Thoracic aorta (tissue), 2 donors: ENCODE measurements at places on chromosomes 2 and 18. TPM values are rescaled to one million over a fixed set of nuclear protein-coding genes. Genes with fewer than 3 reads are reported as not detected.

The FOXI3 gene
- total RNA-seq = not detected

The ADRA2B gene
- total RNA-seq = 4.5 TPM

DNA sequence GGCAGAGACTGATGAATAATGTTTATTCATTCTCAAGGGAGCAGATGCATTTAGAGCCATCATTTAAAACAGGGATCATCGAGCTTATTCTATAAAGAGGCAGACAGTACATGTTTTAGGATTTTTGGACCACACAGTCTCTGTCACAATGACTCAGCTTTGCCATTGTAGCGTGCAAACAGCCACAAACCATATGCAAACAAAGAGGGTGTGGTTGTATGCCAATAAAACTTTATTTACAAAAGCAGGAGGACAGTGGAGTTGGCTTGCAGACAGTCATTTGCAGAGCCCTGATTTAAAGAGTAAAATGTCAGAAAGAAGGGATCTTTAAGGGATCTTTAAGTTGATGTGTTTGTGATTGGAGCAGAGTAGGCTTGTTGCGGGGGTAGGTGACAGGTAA is 51.5 kb downstream of the SMIM21 start:
- no peak for DNase-seq

GRCh38 chr2:224933431-224933830 is 108.8 kb downstream of the DOCK10 start:
- DNase-seq = no peak

- DNase-seq = no peak
Measured at GRCh38 chr18:62485684-62486083, 37.1 kb upstream of the ZCCHC2 start.

DNA sequence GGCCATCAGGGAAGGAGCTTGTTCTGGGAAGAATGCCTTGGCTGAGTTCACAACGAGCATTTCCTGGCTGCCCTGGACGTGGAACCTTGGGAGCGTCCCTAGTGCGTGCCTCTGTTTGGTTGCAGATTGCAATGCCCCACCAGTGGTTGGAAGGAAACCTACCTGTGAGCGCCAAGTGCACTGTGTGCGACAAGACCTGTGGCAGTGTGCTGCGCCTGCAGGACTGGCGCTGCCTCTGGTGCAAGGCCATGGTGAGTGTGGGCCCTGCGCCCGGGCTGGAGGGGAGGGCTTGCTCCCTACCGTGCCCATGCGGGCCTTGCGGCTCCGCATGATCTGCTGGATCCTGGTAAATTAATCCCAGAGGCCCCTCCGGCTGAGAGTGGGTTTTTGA is 81.9 kb downstream of the DGKD start:
- DNase-seq = no peak

The UGT1A6 gene
- total RNA-seq = not detected

- DNase-seq = no peak
Measured at GRCh38 chr2:156430980-156431358, 5.2 kb upstream of the GPD2 start.

The TUBB8B gene
- not detected for total RNA-seq

- no peak for DNase-seq
Measured at GRCh38 chr18:73768043-73768442, 379.6 kb downstream of the FBXO15 start.

The CFC1 gene
- not detected for total RNA-seq

DNA sequence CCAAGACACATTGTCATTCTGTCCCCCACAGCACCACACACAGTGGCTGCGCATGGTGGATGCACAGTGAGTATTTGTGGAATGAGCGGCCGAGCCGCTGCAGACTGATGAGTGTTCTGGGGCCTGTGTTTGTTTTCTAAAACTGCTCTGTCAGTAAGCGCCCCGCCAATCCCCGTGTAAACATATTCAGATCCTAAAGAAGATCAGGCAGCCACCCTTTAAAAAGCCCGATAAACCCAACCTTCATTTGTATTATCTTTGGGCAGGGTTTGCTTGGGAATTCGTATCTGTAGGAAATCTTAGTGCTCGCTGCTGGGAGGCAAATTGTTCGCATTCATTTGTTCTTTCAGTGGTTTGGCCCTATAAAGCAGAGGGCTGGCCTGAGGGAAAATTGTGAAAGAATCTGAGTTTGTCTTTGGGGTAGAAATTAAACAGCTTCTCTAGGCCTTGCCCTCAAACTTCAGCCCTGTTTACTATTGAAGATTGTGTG is 68.6 kb downstream of the TGOLN2 start:
- no peak for DNase-seq

- DNase-seq = no peak
Measured at GRCh38 chr18:79250301-79250981, 145.3 kb upstream of the NFATC1 start.

The TLX2 gene
- total RNA-seq = not detected

GRCh38 chr18:11807233-11807632 is 44.0 kb upstream of the CHMP1B start:
- no peak for DNase-seq

DNA sequence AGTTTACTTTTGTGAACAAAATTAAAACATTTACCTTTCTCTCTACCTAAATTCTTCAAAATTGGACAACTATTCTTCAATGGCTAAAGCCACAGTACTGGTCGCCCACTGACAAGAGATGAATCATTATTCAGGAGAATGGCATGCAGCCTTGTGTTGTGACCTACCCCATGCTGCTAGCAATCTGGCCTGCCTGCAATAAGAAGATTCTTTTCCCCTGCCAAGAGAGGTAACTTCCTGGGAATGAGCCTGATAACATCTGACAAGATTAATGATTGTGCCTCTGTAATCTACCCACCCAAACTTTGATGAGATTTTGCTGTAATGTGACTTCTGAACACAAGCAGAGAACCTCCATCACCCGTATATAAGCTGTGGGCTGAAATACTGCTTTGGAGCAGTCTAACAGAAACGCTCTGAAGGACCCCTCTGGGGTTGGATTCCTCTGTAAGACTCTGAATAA is 47.0 kb upstream of the ST3GAL5 start:
- DNase-seq = no peak

DNA sequence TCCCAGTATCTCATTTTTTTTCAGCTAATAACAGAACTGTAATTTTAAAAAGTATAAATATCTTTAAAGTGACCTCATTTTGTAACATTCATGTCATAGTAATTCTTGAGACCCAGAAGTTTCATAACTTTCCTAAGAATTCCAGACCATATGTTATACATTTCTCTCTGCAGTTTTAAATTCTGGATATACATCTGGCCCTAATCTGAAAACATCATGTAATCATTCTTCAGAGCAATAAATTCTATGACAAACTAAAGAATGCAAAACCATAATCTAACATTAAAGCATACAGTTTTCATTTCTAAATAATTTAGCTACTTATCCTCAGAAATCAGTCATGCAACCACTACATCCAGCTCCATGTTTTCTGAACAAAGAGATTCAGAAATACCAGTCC is 198.3 kb upstream of the SLC35G4 start:
- no peak for DNase-seq

- no peak for DNase-seq
Measured at GRCh38 chr2:190714958-190715357, 66.1 kb downstream of the NAB1 start.

The ST8SIA3 gene
- total RNA-seq = not detected

DNA sequence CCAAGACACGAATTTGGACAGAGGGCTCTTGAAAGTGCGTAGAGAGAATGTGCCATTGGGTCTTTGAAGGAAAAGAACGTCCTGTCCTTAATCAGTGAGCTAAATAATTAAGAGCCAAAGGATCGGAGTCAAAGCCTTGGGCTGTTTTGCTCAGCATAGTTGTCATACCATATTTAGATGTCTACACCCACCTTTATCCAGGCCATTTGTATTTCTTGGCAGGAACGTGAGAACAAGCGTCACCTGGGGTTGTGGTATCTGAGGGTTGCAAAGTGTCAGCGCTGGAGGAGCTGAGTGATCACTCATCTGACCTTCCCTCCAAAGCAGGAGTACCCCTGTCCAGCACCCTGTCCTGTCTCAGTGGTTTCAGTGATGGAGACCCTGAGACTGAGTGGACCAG is 4.5 kb downstream of the LPIN1 start:
- no peak for DNase-seq

The RBM45 gene
- total RNA-seq = 12.0 TPM

- DNase-seq = no peak
Measured at GRCh38 chr2:214839464-214839863, 30.0 kb upstream of the BARD1 start.

GRCh38 chr2:181106229-181106628 is 125.8 kb downstream of the UBE2E3 start:
- no peak for DNase-seq

GRCh38 chr2:111194835-111195621 is 74.3 kb downstream of the BCL2L11 start:
- no peak for DNase-seq

The ANKRD30BL gene
- not detected for total RNA-seq

GRCh38 chr2:9800975-9801726 is 42.1 kb upstream of the TAF1B start:
- no peak for DNase-seq

The TP53I3 gene
- 3.1 TPM for total RNA-seq

DNA sequence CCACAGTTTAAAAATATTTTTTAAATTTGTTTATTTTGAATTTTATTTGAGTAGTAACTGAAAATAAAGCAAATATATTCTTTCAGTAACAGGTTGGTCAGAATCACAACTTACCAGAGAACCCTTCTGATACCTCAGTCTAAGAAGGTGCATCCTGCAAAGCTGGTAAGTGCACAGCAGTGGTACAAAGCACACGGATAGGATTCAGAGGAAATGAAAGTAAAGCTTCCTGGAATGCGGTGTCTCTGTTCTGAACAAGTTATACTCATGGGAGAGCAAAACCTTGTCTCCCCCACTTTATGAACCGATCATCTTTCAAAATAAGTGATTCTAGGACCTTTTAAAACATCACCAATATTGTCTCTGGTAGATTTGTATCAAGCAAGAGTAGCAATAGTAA is 398.3 kb downstream of the TMX3 start:
- DNase-seq = no peak

The PLGLB2 gene
- total RNA-seq = 4.9 TPM

DNA sequence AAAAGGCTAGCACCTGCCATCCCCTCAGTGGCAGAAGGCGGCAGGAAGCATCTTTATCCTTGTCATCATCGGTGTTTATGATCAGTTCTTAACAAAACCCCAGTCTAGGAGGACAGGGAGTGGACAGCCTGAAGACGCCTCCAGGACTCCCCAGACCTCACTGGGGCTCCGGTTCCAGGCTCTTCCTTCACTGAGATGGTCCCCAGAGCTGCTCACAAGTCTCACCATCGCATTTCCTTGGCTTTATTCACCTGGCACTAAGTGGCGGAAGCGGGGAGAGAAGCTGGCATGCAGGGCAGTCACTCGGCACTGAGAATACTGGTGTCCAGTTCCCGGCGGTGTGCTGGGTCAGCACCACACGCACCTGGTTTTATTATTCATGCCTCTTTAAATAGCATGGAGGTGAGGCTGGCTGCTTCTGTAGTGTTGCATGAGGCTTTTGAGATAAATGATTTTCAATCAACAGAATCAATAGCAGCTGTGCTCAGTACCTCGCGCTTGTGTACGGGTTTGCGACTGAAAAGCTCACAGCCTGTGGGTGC is 68.7 kb downstream of the CABLES1 start:
- no peak for DNase-seq

The DNAH7 gene
- total RNA-seq = 2.0 TPM

DNA sequence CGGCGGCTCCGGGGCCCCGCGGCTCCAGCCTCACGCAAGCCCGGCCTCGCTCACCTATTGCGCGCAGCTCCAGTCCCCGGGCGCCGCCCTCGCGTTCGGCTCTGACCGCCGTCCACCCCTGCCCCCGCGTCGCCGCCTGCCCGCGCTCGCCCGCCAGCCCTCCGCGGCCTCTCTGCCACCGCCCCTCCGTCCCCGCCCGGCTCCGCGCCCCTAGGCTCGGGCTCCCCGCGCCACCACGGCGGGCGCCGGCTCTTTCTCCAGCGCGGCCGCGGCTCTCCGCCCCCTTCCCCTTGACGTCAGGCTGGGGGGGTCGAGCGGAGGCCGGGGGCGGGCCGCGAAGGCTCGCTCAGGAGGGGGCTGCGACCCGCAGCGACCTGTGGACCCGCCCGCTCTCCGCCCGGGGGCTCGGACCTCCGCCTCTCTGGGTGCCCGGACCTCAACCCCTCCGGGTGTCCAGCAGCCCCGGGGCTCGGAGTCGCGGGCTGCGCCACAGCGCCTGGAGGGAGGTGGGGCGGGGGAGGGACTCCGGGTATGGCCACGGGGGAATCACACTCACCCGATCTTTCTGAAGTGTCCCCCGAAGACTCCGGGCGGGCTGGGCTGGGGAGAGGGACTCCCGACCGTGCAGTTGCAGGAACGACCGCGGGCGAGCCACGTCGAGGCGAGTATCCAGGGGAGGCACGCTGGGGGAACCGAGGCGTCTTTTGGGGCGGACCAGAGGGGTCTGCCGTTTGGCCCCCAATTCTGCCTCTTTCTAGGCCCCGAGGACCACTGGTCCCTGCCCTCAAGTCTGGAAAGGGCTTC is at the start of gene SEMA4C:
Gene SEMA4C (minus strand): TSS at position 259 of the 804 bp plus-strand sequence. CDS start 2,194 bp downstream, outside the sequence.
- DNase-seq = no peak

DNA sequence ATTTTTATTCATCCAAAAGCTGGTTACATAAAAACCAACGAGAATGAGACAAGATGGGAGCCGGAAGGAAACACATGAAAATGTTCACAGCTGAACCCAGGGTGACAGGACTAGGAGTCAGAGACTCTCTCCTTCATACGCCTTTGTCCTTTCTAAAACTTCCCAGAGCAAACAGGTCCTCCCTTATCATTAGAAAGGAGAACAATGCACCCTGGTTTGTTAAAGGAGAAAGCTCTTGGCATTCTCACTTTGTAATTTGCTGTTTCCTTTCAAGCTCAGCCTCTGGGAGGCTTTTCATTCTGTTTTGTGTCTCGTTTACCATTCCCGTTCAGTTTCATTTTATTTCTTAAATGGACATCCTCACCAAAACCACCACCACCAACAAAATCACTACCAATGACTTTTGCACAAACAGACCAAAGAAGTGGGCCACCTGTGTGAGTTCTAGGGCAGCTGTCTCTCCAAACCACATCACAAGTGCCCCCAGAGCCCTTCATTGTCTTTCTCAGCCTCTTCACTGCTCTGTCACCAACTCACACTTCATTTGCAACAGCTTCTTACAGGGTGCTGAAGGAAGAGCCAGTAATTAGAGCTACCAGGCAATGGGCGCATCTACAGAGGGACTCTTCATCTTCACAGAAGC is 105.3 kb downstream of the HDAC4 start:
- DNase-seq = no peak

The CNDP1 gene
- total RNA-seq = not detected

DNA sequence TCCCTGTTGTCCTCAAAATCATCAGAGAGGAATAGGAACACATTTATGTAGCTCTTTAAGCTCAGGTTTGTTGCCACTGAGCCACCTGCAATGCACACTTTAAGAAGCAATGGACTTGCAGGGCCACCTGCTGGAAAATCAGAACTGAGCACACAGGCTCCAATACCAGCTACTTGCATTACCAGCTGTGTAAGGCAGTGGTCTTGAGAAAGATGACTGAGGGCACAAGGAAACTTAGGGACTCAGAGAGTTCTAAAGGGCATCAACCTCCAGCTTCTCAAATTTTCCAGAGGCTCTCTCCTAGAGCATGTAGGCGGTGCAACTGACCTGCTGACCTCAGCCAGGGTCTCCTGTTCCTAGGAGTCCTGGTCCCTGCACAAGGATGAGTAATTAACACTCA is 2.5 kb upstream of the CNDP2 start:
- no peak for DNase-seq

- no peak for DNase-seq
Measured at GRCh38 chr2:230077851-230078547, 9.3 kb upstream of the SLC16A14 start.

- DNase-seq = no peak
Measured at GRCh38 chr2:177721087-177721486, 328.5 kb downstream of the AGPS start.

- DNase-seq = no peak
Measured at GRCh38 chr18:48754993-48755473, 195.7 kb downstream of the SMAD7 start.

The ANKRD29 gene
- total RNA-seq = 5.6 TPM

GRCh38 chr2:25190536-25190935 is 22.2 kb upstream of the POMC start:
- no peak for DNase-seq
